ENCODE measurements at places on chromosomes 12 and 14.

GRCh38 chr12:55816881-55817344, 611 bp downstream of the SARNP start:
- DNase-seq = no peak

GRCh38 chr14:76666746-76667145, 94.5 kb upstream of the VASH1 start:
- DNase-seq = no peak

DNA sequence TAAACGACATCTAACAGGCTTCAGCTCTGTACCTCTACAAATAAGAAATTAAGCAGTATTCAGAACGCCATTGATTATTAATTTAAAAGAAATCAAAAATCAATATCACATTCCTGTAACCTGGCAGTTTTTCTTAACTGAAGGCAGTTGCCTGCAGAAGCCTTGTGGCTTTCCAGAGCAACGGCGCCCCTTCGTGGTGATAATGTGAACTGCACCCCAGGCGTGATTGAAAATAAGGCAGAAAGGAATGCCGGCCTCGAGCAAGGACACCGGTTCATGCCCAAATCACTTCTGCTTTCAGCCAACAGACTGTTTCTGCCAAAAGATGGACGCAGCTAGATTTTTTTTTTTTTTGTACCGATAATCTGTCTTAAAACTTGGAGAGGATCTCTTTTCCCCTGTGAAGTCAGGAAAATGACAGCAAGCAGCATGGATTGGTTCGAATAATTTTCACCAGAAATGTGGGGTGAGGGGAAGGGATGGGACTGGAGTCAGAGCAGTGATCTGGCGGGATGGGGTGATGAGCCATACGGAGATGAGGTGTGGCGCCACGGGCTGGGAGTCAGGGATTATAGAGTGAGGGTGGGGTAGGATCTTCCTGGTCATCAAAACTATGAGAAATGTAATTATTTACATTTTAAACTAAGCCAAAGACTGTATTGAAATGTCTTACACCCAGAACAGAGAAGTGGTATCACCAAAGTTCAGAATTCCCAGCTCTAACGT, 473.0 kb downstream of the DPF3 start:
- DNase-seq = peak; percentile 37

DNA sequence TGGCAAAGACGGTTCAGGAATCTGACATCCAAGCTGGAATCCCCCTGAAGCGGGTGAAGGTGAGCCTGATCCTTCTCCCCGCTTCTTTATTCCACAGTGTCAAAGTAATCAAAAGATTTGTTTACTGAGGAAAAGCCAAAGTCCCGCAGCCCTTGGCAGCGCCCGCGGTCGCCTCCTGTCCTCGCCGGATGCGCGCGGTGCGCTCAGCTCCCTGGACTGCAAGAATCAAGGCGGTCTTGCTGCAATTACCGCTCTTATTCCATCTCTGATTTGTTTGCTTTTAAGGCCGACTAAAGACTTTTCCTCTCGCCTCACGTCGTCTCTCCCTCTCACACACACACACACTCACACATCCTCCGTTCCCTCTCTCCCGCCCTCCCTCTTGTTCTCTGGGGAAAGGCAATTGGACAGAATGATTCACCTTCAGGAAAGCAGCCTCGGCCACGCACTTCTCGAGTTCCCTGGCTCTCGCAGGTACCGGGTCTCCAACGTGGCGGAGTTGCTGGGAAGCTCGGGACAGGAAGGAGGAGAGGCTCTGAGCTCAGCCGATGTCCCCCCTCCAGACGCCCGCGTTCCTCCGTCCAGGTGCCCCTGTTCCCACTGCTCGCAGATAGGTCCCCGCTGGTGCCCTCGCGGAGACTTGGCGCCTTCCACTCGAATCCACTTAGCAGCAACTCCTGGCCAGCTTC, 68.6 kb upstream of the USP15 start:
- peak; percentile 20 for DNase-seq

DNA sequence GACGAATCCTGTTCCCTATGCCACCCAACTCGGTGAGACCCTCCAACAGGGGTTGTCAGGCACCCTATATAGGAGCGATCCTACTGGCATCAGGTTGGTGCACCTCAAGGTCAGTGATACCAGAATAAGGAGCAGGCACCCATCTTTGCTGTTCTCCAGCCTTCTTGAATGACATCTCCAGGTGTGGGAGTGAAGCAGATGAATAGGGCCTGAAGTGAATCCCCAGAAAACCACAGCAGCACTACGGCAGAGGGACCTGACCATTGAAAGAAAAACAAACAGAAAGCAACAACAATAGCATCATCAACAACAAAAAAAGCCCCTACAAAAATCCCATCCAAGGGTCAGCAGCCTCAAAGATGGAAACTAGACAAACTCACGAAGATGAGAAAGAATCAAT, 445.2 kb upstream of the ATP2B1 start:
- DNase-seq = no peak

DNA sequence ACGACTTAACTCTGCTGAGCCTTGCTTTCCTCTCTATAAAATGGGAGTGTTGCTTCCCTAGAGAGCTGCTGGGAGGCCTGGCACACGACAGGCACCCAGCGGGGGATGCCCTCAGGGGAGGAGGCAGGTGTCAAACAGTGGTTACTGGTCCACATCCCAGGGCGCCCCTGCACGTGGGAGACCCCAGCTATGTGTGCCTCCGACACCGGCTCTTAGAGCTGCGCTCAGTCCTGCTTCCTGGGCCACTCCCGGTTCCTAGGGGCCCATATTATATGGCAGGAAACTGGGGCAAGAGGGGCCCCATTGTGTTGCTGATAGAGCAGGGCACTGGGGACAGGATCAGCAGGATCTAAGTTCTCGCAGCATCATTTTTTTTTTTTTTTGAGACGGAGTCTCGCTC, 47.3 kb downstream of the CHGA start:
- no peak for DNase-seq

DNA sequence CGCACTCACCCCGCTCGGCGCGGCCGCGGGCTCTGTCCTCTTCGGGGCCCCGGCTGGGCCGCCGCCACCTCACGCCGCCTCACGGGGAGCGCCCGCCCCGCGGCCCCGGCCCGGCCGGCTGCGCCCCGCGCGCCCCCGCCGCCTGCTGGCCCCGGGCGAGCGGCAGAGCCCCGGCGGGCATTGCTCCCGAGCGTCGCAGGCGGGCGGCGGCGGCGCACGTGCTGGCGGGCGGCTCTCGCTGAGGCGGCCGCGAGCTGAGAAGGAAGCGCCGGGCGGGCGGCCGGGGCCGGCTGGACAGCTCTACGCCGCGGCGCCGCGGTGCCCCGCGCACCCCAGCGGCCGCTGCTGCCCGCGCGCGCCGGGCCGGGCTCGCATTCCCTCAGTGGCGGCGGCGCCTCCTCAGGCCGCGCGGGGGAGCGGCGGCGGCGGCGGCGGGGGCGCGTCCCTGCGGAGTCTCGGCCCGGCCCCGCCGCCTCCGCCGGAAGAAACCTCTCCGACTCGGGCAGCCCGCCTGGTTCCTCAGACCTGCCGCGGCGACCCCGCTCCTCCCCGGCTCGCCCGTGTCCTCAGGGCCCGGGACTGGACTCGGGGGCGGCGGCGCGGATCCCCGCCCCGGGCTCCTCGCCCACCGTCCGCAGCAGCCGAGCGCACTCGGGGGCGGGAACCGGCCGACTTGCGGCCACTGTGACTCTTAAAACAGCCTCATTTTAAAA, at the start of gene PITPNM2:
PITPNM2 (minus strand) TSS at position 347 of the 713 bp plus-strand sequence. CDS start 116,500 bp downstream, outside the sequence.
- DNase-seq = peak; percentile 57

DNA sequence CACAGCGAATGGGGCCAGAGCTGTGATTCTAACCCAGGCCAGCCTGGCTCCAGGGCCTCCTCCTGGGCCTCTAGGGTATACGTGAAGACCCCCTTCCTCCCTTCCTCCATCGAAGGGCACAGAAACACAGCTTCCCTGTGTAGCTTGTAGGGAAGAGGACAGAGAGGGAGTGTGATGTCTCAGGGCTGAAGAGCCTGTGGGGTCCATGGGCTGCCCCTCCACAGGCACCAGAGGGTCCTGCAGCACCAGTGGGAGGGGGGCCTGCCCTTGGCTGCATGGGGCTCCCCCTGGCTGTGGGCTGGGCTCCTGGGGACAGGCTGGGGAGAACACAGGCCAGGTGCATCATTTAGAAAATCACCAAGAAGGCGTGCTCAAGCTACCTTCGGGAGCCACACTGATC, 178.5 kb downstream of the CALM1 start:
- DNase-seq = no peak

- DNase-seq = peak; percentile 31
These were observed 86.9 kb upstream of the IGF1 start for GRCh38 chr12:102567031-102567985.

- DNase-seq = peak; percentile 90
These were observed 111.6 kb downstream of the TSPAN8 start for GRCh38 chr12:71046215-71046614.

DNA sequence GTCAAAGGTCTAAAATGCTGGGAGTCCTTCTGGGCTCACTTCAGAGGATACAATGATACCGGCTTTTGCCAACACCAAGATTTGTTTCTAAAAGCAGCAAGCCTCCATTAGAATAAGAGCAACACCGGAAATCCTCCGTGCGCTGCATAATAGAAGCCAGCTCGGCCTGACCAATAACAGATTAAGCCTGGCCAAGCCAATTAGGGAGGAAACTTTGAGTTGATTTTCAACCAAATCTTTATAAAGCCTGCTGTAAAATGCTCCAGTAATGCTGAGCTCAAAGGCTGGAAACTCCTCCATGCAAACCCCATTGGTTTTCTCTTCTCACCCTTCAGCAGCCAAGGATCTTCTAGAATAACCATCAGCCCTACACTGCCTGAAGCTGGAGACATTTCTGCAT, 150.1 kb downstream of the NTF3 start:
- DNase-seq = no peak

GRCh38 chr12:3797531-3798048, 44.7 kb upstream of the CRACR2A start:
- no peak for DNase-seq

DNA sequence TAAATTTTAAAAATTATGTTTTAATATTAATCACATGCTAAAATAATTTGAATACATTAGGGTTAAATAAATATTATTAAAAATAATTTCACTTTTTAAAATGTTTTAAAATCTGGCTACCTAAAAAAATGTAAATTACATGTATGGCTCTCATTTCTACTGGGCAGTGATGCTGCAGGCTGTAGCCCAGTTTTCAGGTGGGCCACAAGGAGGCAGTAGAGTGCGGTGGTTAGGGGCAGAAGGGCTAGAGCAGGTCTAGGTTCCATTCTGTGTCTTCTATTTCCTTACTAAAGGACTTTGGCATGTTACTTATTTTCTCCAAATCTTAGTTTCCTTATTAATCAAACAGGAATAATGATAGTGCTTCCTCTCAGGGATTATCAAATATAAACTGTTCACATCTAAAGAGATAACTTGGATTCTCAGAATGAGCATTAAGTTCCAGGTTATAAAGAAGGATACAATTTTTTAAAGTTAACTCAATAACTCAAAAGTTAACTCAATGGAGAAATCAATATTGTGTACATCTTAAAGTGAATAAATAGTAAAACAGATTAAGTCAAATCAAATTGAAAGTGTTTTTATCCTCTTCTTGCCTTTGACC, 54.9 kb upstream of the OVCH1 start:
- peak; percentile 48 for DNase-seq

DNA sequence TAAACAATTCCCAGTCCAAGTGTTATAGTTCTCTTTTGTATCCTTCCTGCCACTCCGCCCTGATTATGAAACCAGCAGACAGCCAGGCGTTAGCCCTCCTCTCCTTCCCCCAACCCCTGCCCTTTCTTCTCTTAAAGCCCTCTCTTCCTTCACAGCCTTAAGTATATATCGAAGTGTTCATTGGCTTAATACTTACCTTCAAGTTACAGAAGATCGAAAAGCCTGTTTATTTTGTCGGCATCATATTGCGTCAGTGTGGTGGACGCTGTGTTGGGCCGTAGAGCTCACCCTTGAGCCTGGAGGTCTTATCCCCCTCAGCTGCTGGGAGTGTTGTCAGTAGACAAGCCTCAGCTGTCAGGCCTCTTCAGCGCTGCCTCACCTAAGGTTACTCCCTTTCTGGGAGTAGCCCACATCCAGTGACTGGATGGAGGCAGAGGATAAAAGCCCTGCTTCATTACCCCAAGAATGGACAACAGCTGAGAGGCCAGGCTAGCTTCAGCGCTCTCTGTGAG, 36.2 kb downstream of the CMAS start:
- no peak for DNase-seq

DNA sequence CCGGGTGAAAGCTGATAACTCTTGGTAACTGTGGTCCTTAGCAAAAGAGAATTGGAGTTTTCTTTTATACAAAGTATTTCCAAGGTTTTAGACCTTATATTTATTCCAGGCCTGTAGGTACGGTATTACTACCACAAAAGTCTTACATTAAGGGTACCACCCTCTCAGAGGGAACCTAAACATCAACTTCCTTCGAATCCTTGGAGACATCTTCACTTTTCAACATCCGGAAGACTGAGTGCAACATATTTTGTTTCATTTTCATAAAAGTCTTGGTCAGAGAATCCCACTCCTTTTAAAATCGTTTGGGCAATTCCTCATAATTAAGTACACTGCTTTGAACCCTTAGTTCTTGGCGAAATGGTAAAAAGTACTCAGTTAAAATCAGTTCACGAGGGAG, 1.2 kb downstream of the CNOT2 start:
- no peak for DNase-seq

DNA sequence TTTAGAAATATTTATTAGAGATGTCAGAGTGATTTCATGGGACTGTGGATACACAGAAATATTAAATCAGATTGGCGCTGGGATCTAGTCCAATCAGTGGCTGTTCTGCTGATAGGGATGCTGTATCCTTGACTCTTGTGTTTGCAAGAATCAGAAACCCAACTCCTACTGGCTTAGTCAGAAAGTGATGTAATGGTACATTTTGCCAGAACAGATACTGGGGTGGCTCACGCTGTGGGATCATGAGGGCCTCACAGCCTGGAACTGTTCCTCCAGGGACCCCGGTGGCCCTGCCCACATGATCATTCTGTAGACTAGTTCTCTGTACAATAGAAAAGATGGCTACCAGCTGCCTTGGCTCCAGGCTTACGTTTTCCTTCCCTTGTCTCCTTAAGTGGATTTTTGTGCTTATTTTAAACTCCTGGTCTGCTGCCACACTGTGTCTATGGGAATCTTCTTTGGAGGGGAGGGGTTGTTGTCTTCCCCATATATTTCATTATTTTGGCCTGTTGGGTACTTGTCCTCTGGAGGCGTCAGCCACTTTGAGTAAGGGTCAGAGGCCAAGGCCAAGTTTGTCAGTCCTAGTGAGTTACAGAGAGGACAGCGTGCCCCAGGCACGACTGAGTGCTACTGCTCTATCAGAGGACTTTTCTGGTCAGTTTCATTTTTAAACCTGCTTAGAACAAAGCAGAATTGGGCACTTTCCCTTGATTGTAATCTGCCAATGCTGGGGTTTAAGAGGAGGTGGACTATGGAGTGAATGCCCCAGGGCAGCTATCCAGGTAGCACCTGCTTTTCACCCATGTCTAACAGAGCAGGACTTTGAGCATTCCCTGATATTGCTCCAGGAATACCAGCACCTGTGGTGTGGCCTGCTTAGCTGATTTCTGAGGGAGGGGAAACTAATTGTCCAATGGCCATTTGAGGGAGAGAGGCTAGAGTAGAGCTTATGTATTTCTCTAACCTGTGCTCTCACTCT, 164.3 kb downstream of the SLC5A8 start:
- no peak for DNase-seq

Data from fibroblast of gingiva (primary cell).